NCI-H1436 treated with DMSO at 0.1 percent for 48 hours (cell line): ENCODE measurements at places on chromosomes 5 and 9.

- DNase-seq: no peak
These were observed at the start of gene ZNF879 for GRCh38 chr5:179023528-179024189. ZNF879 (plus strand) TSS chr5:179023804; CDS start chr5:179025005, 1,201 bp downstream.

GRCh38 chr5:109005297-109006009 lies 257.8 kb downstream of the FER start:
- DNase-seq: no peak

GRCh38 chr5:146860213-146860893 lies 18.2 kb downstream of the PPP2R2B start:
- no peak for DNase-seq

- DNase-seq: no peak
These were observed 93.6 kb downstream of the PAX5 start for GRCh38 chr9:36940500-36940853.

GRCh38 chr9:1916655-1917054 lies 98.5 kb upstream of the SMARCA2 start:
- DNase-seq: no peak

- DNase-seq: no peak
These were observed 202.7 kb downstream of the FAM114A2 start for GRCh38 chr5:153835891-153836515.

DNA sequence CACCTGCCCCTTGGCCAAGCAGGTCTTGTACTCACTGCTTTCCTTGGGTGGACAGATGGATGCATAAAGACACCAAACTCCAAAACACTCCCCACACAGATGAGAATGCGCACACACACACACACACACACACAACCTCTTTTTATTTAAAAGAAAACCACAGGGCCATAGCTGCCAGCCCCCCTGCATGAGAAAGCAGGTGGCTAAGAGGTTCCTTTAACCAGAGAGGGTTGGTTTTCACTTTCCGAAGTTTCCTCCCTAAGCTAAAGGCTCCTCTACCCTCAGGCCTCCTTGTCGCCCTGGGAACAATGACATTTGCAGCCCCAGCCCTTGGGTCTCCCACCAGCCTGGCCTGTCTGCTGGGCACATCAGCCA lies 11.1 kb downstream of the NR5A1 start:
- no peak for DNase-seq

DNA sequence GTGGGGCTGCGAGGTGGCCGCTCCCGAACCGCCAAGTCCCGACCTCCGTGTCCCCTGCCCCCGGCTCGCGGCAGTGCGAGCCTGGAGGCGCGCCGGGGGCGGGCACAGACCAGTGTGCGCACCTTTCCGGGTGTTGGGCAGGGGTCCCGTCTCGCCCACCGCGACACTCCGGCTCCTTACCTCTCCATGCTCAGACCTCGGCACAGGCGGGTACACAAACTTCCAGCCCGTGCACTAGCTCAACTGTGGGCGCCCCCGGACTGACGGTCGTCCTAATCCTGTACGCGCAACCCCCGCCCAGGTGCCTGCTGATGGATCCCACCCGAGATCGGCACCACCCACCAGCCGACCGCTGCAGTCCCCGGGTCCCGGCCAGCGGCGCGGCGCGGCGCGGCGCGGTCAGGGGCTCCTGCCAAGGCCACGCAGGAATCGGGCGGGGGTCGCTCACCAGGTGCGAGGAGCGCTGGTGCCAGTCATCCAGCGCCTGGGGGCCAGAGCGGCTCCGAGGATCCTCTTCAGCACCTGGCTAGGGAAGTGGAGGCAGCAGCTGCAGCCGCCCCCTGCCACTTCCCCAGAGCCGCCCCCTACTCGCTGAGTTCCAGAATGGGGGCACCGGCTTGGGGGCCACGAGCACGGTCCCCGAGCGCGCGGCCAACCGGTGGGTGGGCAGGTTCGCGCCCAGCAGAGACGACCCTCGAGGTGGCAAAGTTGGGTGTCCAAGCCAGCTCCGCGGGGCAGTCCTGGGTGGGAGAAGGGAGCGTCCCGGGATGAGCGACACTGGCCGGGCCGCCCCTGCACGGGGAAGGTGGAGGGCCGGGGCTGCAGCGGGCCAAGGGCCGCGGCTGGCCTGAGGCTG lies 511 bp downstream of the SEMA5A start:
- DNase-seq: no peak

- no peak for DNase-seq
These were observed 231.3 kb downstream of the ENC1 start for GRCh38 chr5:74409166-74409706.

- DNase-seq: no peak
These were observed 52.2 kb downstream of the ACTL7B start for GRCh38 chr9:108803428-108804065.

DNA sequence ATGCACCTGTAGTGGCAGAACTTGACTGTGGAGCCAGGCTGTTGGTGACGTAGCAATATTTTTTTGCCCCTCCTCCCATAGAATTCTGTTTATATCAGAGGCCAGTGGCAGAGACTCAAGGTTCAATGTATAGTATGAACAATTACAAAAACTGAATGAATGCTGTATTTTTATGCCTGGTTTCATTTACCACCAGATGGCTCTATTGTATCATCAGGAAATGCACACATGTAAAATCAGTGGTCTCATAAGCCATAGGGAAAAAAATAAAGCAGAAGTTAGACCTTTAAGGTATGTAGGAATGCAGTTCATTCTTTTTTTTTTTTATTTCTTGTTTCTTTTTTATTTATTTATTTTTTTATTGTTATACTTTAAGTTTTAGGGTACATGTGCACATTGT lies 43.6 kb downstream of the CCDC192 start:
- no peak for DNase-seq

DNA sequence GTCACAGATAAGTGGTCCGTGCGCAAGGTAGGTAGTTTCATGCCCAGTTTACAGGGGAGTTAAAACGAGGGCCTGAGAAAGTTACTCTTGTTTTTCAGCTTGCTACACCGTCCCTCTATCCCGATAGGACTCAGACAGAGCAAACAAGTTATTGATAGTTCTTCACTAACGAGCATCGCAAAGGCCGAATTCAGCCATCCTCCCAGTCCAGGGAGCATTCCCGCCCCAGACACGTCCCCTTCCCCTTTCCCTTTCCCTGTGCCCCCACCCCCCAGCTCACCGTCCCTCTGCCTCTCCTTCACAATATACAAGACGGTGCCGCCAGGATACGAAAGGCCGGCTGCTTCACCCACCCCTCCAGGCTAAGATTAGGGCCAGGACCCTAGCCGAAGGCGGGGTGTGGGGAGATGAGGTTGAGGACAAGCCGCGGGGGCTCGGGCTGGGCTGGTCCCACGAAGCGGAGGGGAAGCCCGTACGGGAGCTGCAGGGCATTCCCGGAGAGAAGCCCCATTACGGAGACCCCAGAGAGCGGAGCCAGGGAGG lies 599 bp downstream of the KIAA1191 start:
- DNase-seq: no peak

DNA sequence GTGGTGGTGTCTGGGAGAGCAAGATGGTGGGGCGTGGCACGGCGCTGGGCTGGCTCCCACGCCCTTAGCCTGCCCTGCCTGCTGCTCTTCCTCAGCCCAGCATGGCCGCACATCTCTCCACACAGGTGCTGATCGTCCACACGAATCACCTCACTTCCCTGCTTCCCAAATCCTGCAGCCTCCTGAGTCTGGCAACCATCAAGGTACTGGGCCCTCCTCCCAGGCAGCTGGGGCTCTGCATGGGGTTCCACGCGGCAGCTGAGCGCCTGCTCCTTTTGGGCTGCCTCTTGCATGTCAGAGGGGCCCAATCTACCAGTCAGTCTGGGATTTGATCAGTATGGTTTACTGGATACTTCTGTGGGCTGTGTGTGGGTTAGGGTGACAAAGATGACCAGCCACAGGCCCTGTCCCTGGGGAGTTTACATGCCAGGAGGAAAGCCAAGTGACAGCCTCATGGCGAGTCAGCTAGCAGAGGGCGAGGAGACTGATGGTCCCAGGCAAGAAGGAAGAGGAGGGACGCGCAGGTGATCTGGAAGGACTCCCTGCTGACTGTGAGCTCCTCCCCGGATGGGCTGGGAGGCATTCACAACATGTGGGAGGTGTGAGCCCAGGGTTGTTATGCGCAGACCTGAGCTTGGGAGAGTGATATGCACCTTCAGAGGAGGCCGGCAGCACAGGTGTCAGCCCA lies 6.0 kb downstream of the LRSAM1 start:
- no peak for DNase-seq

DNA sequence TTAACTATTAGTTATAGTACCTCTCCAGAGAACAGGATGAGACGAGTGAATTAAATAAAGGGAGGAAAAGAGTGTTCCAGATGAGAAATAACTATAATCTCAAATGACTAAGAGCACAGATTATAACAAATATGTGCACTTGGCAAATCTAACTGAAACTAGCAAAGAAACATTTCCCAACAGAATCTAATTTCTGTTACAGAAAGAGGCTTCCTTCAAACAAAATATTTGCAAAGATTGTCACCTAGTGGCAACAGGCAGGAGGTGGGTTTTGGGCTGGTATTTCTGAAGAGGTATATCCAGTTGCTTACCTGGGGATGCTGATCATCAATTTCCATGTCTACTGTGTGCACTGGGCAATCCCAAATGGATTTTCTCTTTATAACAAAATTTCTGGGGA lies 5.6 kb upstream of the SPDL1 start:
- DNase-seq: no peak

DNA sequence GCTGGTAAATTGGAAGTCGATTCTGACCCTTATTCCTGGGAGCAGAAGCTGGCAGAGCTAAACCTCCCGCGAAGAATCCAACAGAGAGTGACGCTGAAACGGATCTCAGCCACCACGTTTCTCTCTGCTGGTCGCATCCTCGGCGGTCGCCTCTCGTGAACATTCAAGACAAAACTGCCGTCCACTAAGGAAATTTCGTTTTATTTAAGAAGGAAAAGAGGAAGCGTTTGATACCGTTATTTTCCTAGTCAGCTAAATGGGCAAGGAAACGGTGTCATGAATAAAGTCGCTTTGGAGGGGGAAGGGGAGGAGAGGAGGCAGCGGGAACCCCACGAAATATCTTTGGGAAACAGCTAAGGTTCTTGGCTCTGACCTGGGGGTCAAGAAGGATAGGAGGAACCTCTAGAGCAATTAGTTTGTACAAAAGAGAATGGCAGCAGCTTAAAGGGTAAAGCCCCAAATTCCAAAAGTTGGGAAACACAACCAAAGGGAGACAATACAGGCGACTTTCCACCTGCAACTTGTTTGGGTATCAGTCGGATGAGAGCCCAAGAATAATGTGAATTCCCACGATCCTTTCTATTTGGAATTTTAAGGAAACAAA lies 1.9 kb downstream of the FOXB2 start:
- DNase-seq: no peak

DNA sequence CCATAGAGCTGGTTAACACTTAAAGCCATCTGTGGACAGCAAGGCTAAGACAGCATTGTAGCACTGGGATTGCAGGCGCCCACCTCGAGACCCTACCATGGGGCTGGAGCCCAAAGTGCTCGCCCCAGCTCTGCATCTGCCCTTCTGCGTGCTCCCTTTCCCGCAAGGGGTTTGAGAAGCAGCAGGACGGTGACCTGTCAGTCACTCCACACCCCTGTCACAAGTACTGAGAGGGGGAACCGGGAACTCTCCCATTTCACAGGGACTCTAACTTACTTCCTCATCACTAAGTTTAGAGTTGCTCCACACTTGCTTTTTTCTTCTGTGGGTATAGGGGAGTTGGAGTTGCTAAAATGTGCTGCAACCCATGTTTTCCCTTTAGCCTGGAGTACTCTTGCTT lies 273.2 kb downstream of the SMARCA2 start:
- no peak for DNase-seq

- no peak for DNase-seq
These were observed 671.8 kb upstream of the SEMA6A start for GRCh38 chr5:117246424-117246823.

- no peak for DNase-seq
These were observed 134.7 kb downstream of the CDH6 start for GRCh38 chr5:31328040-31328733.
